ENCODE measurements at places on chromosomes 5 and 9. TPM values are rescaled to one million over a fixed set of nuclear protein-coding genes. Genes with fewer than 3 reads are reported as not detected.

The FOXD4L3 gene
- under 0.01 TPM for total RNA-seq

The NOXA1 gene
- 1.3 TPM for total RNA-seq

The KIF24 gene
- 1.6 TPM for total RNA-seq

The DNLZ gene
- total RNA-seq = 15.0 TPM

The RECK gene
- 21.7 TPM for total RNA-seq

The COL5A1 gene
- 3.0 TPM for total RNA-seq

The ADCY2 gene
- not detected for total RNA-seq

The NR5A1 gene
- total RNA-seq = not detected

The DAPK1 gene
- total RNA-seq = 28.2 TPM

The MIER3 gene
- 10.8 TPM for total RNA-seq

The HAVCR2 gene
- total RNA-seq = 0.64 TPM

The SV2C gene
- total RNA-seq = under 0.01 TPM

The PCDHGA12 gene
- total RNA-seq = 3.5 TPM

The TTLL11 gene
- 1.9 TPM for total RNA-seq

The AUH gene
- total RNA-seq = 8.6 TPM

Data from dermis microvascular lymphatic vessel endothelial cell (primary cell).